NCI-H460 (cell line): ENCODE measurements at places on chromosomes 1 and 21. TPM values are rescaled to one million over a fixed set of nuclear protein-coding genes. Genes with fewer than 3 reads are reported as not detected.

TRAPPC10 gene
- 17.4 and 18.7 TPM in 2 replicates for total RNA-seq

XCL1 gene
- not detected in 2 replicates for total RNA-seq

SPATA21 gene
- not detected in 2 replicates for total RNA-seq

PRR9 gene
- total RNA-seq = not detected in 2 replicates

TSPEAR gene
- 0.02 TPM in 1 of 2 replicates, not detected in the other for total RNA-seq

FAM78B gene
- 0.22 and 0.38 TPM in 2 replicates for total RNA-seq

UMODL1 gene
- not detected in 2 replicates for total RNA-seq

RSPO1 gene
- not detected in 2 replicates for total RNA-seq

- DNase-seq = no peak
Measured at GRCh38 chr1:200369131-200369530, 40.7 kb downstream of the ZNF281 start.

GRCh38 chr1:20625176-20626097 is 7.8 kb upstream of the PINK1 start:
- no peak for DNase-seq

GRCh38 chr21:34074283-34075090 is 1.1 kb downstream of the MRPS6 start:
- DNase-seq = no peak

DNA sequence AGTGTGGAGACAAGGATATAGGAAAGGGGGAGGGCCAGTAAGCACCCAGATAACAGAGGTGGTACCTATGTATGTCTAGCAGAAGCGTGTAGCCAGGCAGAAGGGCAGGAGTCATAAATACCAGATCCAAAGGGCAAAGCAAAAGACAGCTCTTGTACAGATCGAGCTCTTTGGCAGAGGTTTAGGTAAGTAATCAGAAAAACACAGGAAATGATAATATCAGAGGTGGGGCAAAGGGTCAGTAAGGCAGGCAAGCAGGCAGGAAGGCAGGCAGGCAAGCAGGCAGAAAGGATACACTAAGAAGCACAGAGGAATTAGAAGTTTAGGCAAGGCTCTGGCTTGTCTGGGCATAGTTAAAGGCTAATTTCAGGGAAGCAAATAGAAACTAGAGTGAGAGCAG is 22.7 kb upstream of the SLFNL1 start:
- DNase-seq = no peak

GRCh38 chr1:14309984-14310383 is 288.5 kb upstream of the KAZN start:
- no peak for DNase-seq

- no peak for DNase-seq
Measured at GRCh38 chr1:50930193-50930592, 29.9 kb downstream of the FAF1 start.

- no peak for DNase-seq
Measured at GRCh38 chr1:3294450-3294849, 160.0 kb upstream of the ARHGEF16 start.

- no peak for DNase-seq
Measured at GRCh38 chr1:86915737-86916235, 1.4 kb downstream of the HS2ST1 start.

DNA sequence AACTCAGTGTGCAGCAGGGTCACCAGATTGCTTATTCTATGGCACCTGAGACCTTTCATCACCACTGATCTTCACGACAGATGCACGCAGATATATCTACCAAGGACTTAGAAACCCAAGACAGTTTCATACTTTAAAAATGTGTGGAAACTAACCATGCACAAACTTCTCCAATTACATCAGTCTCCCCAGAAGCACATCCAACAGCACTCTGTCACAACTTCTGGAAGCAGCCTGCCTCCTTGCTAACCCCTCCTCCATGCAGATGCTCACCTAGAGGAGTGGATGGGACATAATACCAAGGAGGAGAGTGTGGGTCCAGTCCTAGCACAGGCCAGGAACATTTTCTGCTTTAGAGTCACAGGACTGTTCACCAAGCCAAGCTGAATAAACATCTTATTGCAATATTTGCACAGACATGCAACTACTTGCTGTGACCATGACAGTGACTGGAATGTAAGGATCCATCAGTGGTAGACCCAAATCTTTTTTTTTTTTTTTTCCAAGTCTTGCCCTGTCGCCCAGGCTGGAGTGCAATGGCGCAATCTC is 69.4 kb downstream of the HIVEP3 start:
- DNase-seq = no peak

GRCh38 chr1:18948048-18948912 is 8.2 kb downstream of the IFFO2 start:
- no peak for DNase-seq

DNA sequence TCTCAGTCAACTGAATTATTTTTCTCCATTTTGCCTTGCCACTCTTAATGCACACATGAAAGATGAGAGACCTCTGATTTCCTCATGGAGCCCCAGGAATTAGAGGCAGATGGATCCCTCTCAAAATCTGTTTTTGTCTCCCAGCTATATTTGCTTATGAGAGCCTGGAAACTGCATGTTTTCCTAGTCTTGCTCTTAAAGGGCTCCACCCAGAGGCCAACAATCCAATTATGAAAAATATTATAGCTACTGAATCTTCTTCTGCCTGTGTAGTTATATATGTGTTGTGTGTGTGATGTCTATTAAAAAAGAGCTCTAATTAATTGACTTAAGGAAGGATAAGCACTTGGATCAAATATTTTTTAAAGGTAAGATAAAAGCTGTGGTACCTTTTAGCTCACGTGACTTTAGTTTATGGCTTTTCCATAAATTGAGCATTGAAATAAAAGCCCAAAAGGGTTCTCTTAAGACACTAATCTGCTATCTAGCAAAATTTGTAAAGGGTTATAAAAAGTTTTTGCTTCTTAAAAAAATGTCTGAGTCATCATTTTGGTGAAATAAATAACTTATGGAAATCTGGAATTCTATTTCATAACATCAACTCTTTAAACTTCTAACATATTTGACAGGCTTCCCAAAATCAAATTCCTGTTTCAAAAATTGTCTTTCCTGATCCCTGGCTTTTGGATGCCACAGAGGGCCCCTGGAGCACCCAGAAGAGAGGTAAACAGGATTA is 31.2 kb upstream of the TSPEAR start:
- DNase-seq = peak; percentile 15

- DNase-seq = no peak
Measured at GRCh38 chr1:39297551-39297950, 93.1 kb downstream of the MACF1 start.

- DNase-seq = peak; percentile 52
Measured at GRCh38 chr1:218330043-218330623, 15.0 kb upstream of the TGFB2 start.

DNA sequence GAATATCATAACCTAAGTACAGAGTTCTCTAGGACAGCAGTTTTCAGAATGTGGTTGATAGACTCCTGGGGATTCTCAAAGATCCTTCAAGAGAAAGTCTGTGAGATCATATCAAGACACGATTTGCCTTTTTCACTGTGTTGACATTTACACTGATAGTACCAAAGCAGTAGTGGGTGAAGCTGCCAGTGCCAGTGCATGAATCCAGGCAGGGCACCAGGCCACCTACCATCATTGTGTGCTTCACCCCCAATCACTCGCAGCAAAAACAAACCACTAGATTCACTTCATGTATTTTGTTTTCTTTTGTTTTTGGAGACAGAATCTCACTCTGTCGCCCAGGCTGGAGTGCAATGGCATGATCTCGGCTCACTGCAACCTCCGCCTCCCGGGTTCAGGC is 23.9 kb downstream of the DNAJC16 start:
- no peak for DNase-seq

DNA sequence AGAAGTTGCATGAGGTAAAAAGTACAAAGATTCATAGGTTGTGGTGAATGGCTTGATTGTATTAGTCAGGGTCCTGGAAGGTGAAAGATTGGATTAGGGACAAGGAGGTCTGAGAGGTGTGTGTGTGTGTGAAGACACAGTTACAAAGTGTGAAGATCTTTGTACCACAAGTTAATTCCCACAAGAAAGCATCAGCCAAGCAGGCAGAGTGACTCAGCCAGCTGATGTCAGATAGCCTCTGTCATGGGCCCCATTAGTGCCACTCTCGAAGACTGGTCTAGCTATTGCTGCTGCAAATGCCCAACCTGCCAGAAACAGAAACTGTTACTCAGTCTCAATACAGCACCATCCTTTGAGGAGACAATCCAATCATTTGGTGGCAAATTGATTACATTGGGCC is 96.5 kb downstream of the DTL start:
- no peak for DNase-seq

DNA sequence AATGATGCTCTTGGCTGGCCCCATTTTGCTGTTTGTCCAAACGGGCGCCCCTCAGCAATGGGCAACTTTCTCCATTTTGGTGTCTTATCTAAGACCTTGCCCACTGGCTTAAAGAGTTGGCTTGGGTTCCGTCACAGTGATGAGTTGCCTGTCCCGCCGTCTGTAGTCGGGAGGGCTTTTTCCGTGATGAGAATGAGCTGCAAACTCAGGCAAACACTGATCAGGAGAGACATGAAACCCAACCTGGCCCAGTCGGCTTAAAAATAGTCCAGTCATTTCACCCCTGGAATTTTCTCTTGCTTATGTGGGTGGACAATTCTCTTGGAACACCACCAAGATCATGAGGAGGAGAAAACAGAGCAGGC is 79.3 kb downstream of the ST6GALNAC3 start:
- no peak for DNase-seq

GRCh38 chr1:244296447-244296846 is 155.3 kb downstream of the ADSS2 start:
- DNase-seq = no peak

DNA sequence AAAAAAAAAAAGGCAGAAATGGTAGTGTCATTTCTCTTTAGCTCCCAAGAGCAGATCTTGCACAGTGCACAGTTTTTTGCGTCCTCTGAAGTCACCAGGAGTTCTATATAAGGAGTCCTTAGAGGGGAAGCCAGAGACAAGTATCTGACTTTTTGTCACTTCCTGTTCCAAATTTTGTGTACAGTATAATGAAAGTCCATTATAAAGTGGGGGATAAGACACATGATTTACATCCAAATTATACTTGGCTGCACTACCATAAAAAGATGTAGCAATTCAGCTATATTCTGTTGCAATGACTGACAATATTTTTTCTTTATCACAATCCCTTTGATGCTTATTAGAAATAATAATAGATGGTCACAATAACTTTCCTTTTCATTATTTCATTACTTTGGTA is 1276.9 kb upstream of the ADGRL2 start:
- DNase-seq = no peak
